ENCODE measurements at places on chromosomes 11 and 22.

- no peak for DNase-seq
These were observed 5.2 kb downstream of the CRTAM start for GRCh38 chr11:122843281-122844141.

GRCh38 chr11:122983438-122984185, 2.0 kb upstream of the BSX start:
- no peak for DNase-seq

DNA sequence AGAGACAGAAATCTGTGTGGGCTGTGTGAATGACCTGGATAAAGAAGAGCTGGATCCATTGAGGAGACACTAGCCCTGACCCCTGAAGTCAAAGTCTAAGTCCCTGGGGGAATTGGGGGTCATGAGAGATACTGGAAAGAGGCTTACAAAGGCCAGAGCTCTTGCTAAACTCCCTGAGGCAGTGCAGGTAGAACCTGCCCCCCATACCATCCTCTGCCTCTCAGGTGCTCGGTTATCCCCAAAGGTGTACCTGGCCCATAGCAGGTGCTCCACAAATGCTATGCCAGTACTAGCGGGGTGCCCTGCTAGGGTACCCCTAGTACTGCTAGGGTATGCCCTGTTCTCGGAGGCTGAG, 19.1 kb upstream of the SCARF2 start:
- DNase-seq = no peak

DNA sequence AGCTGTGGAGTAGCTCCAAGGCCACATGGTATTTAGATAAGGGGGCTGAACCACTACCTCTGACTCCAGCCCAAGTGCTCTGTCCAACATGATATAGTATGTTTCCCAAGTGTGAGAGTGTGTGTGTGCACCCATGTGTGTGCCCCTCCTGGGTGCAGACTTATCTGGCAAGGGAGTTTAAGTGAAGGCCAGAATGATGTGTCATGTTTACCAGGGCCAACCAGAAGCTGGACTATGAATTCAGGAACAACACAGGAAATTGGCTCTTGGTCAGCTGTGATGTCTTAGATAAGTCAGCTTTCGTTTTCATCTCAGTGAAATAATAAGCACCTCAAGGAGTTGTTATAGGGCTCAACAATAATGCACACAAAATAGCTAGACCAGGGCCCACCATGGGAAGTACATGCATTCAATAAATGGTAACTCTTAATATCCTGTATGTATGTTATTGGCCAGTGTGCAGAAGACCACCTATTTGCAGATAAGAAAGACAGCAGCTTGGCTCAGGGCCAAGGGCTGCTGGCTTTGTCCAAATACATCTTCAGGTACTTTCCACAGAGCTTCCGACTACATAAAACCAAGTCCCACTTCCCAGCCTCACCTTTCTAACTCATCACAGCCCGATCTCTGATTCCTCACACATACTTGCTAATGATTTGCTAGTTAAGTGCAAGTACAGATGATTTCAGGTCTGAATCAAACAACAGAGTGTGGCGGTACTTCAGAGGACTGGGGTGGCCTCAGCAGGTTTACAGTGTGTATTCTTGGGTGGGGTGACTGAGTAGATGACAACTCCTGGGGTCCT, 120.9 kb downstream of the ME3 start:
- DNase-seq = peak; percentile 87

DNA sequence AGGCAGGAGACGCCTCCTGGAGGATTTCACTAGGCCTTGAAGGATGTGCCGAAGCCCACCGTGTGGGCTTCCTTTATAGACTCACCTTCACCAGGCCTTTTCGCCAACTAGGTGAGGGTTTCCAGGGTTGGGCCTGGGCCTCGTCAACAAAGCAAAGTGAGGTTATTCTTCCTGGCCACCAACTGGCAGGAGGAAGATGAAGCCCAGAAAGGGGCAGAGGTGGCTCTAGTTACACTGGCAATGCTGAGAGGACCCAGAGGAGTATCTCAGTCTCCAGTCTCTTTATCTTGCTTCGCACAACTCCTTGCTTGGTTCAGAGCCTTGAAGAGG, 404 bp upstream of the RELT start:
- no peak for DNase-seq

- peak; percentile 17 for DNase-seq
These were observed 737 bp downstream of the BCL2L13 start for GRCh38 chr22:17639247-17639741.

DNA sequence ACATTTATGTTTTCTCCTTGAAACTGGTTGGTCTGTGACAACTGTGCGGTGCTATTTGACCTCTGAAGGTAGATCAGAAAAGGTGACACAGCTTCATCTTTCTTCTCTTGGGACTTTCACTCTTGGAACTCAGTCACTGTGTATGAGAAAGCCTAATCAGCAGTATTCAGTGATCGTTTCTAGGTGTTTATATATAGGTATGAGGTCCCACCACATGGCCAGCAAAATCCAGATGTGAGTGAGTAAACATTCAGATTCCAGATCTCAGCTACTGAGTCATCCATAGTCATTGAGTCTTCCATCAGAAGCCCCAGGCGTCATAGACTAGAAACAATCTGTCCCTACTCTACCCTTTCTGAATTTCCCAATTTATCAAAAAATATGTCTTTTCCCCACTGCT, 117.3 kb upstream of the CTSC start:
- peak; percentile 11 for DNase-seq

DNA sequence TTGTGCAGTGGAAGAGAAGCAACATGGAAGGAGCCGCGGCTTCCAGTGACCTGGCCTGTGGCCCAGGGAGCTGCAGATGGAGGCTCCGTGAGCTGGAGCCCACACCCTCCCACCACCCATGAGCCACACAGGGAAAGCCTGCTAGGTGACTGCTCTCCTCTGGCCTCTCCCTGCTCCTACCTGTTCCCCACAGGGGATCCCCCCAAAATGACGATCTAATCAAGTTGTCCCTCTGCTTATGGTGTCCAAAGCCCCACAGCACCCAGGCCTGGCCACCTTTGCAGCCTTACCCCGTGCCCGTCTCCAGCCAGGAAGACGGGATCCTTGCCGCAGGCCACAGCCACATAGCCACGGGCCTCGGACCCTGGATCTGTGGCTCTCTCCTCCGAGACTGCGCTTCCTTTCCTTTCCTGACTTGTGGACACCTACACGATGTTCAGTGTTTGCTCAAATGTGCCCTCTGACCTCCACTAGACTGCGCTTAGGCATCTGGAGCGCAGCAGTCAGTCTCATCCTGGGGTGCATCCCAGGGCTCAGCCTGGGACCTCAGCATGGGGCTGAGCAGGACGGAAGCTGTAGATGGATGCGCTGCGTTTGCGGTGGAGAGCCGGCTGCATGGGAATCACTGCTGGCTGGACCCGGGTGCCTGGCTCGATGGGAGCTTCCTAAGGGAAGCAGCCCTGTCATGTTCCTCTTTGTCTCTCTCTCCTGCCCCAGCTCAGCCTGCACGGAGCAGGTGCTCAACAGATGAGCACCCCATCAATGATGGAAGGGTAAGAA, 133.3 kb downstream of the ST3GAL4 start:
- DNase-seq = no peak

- DNase-seq = peak; percentile 56
These were observed 2.0 kb downstream of the CLCF1 start for GRCh38 chr11:67371189-67371910.

- DNase-seq = no peak
These were observed 7.5 kb downstream of the UVRAG start for GRCh38 chr11:75822541-75822940.

DNA sequence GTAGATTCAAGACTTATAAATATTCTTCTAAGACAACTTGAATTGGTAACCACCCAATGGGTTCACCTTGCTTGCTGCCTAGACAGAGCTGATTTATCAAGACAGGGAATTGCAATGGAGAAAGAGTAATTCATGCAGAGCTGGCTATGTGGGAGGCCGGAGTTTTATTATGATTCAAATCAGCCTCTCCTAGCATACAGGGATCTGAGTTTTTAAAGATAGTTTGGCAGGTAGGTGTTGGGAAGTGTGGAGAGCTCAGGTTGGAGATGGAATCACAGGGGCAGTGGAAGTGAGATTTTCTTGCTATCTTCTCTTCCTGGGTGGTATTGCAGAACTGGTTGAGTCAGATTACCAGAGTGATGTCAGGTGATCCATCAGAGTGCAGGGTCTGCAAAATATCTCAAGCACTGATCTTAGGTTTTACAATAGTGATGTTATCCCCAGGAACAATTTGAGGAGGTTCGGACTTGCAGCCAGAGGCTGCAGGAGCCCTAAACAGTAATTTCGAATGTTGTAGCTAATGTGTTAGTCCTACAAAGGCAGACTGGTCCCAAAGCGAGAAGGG, 1448.6 kb upstream of the RAG2 start:
- no peak for DNase-seq

- no peak for DNase-seq
These were observed 472.6 kb downstream of the NELL1 start for GRCh38 chr11:21142007-21142406.

DNA sequence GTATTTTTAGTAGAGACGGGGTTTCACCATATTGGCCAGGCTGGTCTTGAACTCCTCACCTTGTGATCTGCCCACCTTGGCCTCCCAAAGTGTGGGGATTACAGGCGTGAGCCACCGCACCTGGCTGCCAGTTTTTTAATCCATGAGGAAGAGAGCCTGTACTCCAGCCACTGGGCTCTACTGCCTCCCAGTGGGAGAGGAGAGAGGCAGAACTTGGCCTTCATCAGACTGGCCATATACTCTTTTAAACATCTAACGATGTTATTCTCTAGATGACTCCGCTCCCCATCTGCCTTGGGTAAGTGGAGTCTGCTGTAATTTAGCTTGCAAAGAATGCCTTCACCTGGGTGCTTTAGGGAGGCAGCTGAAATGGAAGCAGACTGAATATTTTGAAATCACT, 34.6 kb downstream of the SLC6A5 start:
- no peak for DNase-seq

- DNase-seq = peak; percentile 31
These were observed 51.6 kb upstream of the BARX2 start for GRCh38 chr11:129323896-129324502.

DNA sequence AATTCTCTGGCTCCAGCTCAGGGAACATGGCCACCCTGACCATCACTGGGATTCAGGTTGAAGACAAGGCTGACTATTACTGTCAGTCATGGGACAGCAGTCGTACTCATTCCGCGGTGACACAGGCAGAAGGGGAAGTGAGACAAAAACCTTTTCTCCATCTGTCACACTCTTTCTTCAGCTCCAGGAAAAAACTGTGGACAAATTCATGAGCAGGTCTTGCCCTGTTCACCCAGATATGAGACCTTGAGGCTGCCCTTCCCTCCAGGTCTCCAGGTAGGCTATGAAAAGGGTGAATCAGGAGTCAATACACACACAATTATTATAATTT, 39.4 kb upstream of the GGTLC2 start:
- DNase-seq = no peak

- DNase-seq = no peak
These were observed 16.9 kb upstream of the TMA7B start for GRCh38 chr22:39943337-39943736.

- peak; percentile 10 for DNase-seq
These were observed 445.2 kb downstream of the NTM start for GRCh38 chr11:131815590-131815989.

DNA sequence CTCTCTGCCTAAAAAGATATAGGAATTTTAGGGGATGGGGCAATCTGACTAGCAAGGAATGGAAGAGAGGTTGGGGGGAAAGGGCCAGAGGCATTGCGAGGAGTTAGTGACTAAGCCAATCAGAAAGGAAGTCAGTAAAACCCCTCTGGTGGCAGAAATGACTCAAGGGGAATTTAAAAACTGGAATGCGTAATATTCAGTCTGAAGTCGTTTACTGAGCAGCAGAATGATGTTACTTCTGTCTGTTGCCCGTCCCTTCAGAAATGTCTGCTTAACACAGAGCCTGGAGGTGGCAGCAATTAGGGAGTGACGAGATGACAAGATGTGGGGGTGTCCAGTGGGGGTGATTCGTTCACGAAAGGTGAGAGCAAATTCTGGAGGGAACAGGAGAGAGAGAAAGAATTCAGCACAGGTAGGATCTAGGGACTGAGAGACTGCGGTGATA, 107.7 kb upstream of the CLMP start:
- DNase-seq = peak; percentile 79

DNA sequence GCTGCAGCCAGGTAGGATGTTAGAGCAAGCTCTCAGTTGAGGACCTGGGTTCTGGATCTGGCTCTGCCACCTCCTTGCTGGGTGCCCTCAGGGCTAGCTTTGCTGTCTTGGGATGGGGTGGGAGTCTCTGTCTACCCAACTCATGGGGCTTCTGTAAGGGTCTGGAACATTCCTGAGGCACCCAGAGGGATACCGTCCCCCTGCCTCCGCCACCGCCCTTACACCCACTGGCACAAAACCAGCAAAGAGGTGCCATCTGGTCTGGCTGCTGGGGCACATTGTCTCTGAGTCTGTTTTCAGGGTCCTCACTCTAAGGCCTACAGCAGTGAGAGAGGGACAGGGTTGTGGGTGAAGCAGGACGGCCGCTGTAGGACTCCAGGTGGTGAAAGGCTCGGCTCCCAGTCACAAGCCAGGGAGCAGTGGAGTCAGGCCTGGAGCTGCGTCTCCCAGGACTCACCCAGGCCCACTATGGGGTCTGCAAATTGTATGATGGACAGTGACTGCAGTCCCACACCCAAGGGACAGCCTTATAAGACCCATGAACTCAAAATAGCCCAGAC, 84.9 kb downstream of the MORC2 start:
- DNase-seq = no peak

DNA sequence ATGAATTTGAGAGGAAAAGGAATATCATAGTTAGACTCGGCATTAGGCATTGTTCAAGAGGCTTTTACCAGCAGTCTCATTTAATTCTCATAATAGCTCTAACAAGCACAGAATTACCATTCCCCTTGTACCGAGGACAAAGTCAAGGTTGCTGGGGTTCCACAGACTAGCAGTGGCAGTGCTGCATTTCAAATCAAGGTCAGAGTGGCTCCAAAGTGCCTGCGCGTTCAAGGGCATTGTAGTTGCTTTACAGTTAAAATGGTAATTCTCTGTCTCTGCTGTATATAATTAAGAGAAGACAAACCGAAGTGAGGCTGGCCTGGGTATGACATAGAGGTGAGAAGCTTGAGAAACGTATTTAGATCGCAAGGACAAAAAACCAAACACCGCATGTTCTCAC, 40.4 kb upstream of the TP53AIP1 start:
- DNase-seq = no peak

GRCh38 chr22:41308054-41308453, 6.7 kb downstream of the ZC3H7B start:
- peak; percentile 68 for DNase-seq

DNA sequence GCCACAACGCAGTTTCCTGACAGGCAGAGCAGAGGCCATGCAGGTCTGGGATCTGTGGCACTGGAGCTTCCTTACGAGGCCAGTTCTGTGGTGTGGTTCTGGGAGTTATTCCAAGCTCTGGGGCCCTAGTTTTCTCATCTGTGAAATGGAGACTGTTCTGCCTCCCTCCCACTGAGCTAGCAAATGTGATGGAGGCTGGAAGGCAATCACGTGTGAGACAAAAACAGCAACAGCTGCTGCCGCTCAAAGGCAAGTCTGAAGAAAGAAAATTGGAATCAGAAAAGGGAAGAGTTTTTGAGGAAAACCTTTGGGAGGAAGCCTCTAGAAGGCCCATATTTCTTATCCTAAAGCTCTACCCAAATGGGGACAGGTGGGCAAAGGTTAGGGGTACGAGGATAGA, 8.3 kb upstream of the RIC3 start:
- no peak for DNase-seq

GRCh38 chr11:66886671-66887221, 29.9 kb downstream of the LRFN4 start:
- DNase-seq = peak; percentile 51
